ENCODE measurements at places on chromosomes 5 and 9.

DNA sequence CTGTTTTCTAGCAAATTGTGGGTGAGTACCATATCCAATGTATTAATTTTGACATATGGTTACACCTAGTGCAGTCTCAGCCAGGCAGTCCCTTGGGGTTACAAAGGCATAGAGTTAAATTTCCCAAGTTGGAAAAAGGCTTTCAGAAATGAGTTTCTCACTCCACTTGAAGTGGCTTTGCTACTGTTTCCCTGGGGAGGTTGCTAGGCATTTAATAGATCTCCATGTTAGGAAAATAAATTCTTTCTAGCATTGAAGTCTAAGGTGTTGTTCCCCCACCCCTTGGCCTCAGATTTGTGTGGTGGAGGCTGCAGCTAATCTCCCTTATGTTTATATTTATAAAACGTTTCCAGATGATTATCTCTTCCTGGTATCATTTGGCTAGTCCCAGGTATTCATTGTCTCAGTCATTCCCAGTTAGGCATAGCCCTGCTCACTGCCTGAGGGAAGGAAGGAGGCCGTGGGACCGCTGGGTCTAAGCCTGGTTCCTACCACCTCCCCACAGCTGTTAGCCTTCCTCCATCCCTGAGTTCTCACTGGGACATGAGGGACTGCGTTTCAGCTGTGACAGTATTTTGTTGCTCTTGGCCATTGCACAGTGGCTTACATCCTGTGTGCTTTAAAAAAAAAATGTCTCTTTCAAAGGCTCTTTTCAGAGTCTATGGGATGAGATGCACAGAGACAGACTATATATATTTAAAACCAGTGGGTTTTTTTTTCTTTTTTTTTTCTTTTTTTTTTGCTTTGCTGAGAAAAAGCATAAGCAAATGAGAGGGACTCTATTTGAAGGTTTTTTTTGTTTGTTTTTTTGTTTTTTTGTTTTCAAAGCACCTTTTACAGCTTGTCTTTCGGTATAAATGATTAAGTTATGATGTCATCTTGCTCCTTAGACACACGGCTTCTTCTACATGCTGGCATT is 121.5 kb downstream of the MAST4 start:
- DNase-seq, result no peak

DNA sequence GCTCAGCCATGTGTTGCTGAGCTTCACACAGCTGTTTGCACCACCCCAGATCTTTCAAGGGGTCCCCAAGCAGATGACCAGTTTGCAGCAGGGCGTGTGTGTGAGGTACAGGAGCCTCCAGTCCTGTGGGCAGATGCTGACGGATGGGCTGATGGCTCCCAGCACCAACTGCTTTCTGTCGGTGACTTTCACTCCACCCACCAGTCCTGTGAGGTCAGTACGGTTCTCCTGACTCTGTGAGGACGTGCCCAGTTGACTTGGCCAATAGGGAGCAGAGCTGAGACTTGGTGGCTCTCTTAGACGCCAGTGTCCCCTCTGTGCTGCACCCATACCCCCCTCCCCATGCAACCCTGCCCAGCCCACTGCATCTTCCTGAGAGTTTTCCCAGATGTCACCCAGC is 19.7 kb downstream of the COL5A1 start:
- DNase-seq, result no peak

DNA sequence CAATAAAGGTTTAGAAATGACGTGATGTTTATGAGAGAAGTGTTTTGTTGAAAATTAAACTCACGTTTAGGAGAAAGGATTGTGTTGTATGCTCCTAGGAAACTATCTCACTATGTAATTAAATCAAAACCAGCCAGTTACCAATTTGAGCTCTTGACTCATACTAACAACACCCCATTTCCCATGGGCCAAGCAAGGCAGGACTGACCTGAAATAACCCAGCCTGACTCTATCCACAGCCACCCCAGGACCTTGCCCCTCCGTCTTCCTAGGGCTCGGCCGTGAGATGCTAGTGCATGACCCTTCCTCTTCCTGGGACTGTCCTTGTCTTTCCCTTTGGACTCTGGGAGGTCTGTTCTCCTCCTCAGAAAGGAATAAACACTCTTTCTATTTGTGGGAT is 16.4 kb downstream of the TLR4 start:
- DNase-seq, result no peak

DNA sequence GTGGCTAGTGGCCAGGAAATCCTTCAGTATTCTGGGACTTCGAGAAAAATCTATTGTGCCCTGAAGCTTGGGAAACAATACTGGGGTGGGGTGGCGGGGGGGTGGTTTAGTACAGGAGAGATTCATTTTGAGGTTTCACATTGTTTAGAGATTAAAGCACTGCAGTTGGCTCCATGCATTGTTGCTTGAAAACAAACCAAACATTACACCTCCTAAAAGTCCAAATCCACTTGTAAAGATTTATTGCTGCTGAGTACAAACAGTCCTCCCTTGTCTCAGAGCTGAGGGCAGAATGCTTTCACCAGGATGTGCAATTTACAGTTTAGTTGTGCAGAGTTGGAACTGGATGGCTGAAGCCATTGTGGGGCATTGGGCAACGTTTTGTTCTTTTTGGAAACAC is 49.4 kb downstream of the GGTA1 start:
- DNase-seq, result no peak

- no peak for DNase-seq
Measured at GRCh38 chr5:149471406-149472183, 79.6 kb downstream of the CSNK1A1 start.

DNA sequence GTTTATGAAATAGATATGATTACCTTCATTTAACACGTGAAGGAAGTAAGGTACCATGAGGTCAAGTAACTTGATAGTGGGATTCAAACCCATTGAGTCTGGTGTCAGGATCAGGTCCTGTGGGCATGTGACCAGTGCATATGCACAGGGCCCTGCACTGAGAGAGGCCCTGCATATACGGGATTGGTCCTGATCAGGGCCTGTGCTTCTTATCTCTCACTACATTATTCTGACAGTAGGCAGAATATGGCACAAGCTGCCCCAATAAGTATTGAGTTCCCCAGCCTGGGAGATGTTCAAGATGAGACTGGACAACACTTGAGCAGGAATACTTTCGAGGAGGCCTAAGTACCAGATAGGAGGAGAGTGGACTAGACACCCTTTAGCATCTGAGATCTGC is 44.0 kb downstream of the GALNT10 start:
- no peak for DNase-seq
